ENCODE measurements at places on chromosomes 5 and 9. TPM values are rescaled to one million over a fixed set of nuclear protein-coding genes. Genes with fewer than 3 reads are reported as not detected.

Gene LCN9
- total RNA-seq = not detected

Gene RALGPS1
- total RNA-seq = 0.65 TPM

Gene OR13F1
- total RNA-seq = not detected

Gene TEX48
- total RNA-seq = not detected

Gene CKMT2
- total RNA-seq = not detected

Gene PCDHGC5
- 0.65 TPM for total RNA-seq

Gene LOX
- total RNA-seq = 226 TPM

Gene ECM2
- 5.8 TPM for total RNA-seq

Gene ZFP2
- under 0.01 TPM for total RNA-seq

Gene CDKN2B-AS1
- 0.18 TPM for total RNA-seq

Gene GRM6
- not detected for total RNA-seq

Gene TXNDC8
- total RNA-seq = not detected

Gene MARCHF6
- total RNA-seq = 24.6 TPM

Gene MIGA2
- 16.6 TPM for total RNA-seq

Gene SPZ1
- not detected for total RNA-seq

Gene PCDHGA9
- 1.4 TPM for total RNA-seq

Gene RNF183
- not detected for total RNA-seq

Gene MAMDC4
- total RNA-seq = 3.6 TPM

Gene INSYN2B
- total RNA-seq = 15.7 TPM

Gene NRARP
- total RNA-seq = 0.18 TPM

Gene PHAX
- total RNA-seq = 39.4 TPM

Gene HSD17B4
- total RNA-seq = 126 TPM

Gene LHX3
- not detected for total RNA-seq

Gene GBA2
- 22.2 TPM for total RNA-seq

Gene ACTBL2
- 0.54 TPM for total RNA-seq

Gene C5orf58
- total RNA-seq = not detected

Gene CDX1
- total RNA-seq = not detected

Gene SIGMAR1
- 81.8 TPM for total RNA-seq

Gene SAPCD2
- 2.6 TPM for total RNA-seq

Gene MARVELD2
- 0.32 TPM for total RNA-seq

Gene C9orf153
- not detected for total RNA-seq

Gene SEPTIN8
- total RNA-seq = 26.9 TPM

Gene TNFSF15
- 0.16 TPM for total RNA-seq

Gene OBP2B
- total RNA-seq = not detected

Gene HMCN2
- not detected for total RNA-seq

Gene GPX8
- total RNA-seq = 140 TPM

Gene CCL27
- not detected for total RNA-seq

Gene PCDHGA2
- total RNA-seq = 5.8 TPM

Gene BHMT2
- 1.5 TPM for total RNA-seq

Gene DIPK1B
- 20.1 TPM for total RNA-seq

Gene CAMK2A
- not detected for total RNA-seq

Gene RAI14
- total RNA-seq = 93.5 TPM

Gene CDC20B
- not detected for total RNA-seq

Gene GAPVD1
- total RNA-seq = 22.4 TPM

Gene PRLR
- not detected for total RNA-seq

Gene GDF9
- total RNA-seq = not detected

Gene FOXD4L3
- not detected for total RNA-seq

Gene TEK
- 10.5 TPM for total RNA-seq

Gene SUSD1
- 15.5 TPM for total RNA-seq

Gene ARHGEF37
- 6.3 TPM for total RNA-seq

Gene SLC4A9
- not detected for total RNA-seq

Gene CDC23
- total RNA-seq = 20.9 TPM

Gene CDH9
- not detected for total RNA-seq

Gene SH3GL2
- total RNA-seq = not detected

Gene GMCL2
- not detected for total RNA-seq

Gene F12
- not detected for total RNA-seq

Gene ZNF354C
- total RNA-seq = 3.4 TPM

Gene ERCC8
- 10.5 TPM for total RNA-seq
